ENCODE measurements at places on chromosomes 12 and 14. TPM values are rescaled to one million over a fixed set of nuclear protein-coding genes. Genes with fewer than 3 reads are reported as not detected.
A peak's percentile ranks its signal among the peaks of the same experiment; 100 is the strongest.

DNA sequence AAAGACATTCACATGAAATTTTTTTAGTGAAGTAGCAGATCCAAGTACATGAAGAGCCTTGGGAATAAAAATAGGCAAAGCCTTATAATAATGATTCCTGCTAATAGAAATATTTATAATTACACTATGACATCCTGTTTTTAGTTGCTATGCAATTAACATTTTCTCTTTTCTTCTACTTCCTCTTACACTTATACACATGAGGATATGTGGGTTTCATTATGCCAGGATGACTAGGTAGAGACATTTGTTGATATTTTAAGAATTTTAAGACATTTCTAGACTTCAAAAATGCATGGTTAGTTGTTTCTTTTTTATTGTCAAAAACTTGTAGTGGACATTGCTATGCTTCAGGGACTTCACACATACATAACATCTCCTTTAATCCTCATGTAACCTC is 326.8 kb downstream of the SYT1 start:
- no peak overlapping the region for H3K27ac ChIP-seq
- H3K4me1 ChIP-seq, result no peaks in the 10 kb centered on the region
- no peak overlapping the region for H3K4me3 ChIP-seq
- H3K36me3 ChIP-seq, result no peaks in the 10 kb centered on the region
- no peaks in the 10 kb centered on the region for H3K27me3 ChIP-seq
- DNase-seq, result no peak

DNA sequence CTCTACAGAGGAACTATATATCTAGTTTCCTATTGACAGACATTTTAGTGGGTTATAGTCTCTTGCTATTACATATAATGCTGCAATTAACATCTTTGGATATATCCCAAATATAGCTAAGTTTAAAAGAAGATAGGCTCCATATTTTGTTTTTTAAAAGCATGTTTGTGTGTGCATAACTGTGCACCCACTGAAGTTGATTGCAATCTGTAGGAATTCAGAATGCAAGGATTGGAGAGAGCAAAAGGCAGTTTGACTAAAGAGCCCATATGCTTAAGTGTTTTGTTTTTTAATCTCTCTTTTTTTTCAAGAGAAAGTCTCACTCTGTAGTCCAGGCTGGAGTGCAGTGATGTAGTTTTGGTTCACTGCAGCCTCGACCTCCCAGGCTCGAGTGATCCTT is 9.4 kb upstream of the ABCD4 start:
- no peak for DNase-seq
- H3K27me3 ChIP-seq, result no peaks in the 10 kb centered on the region
- no peak overlapping the region for H3K4me3 ChIP-seq
- H3K27ac ChIP-seq, result no peak overlapping the region
- no peaks in the 10 kb centered on the region for H3K4me1 ChIP-seq

DNA sequence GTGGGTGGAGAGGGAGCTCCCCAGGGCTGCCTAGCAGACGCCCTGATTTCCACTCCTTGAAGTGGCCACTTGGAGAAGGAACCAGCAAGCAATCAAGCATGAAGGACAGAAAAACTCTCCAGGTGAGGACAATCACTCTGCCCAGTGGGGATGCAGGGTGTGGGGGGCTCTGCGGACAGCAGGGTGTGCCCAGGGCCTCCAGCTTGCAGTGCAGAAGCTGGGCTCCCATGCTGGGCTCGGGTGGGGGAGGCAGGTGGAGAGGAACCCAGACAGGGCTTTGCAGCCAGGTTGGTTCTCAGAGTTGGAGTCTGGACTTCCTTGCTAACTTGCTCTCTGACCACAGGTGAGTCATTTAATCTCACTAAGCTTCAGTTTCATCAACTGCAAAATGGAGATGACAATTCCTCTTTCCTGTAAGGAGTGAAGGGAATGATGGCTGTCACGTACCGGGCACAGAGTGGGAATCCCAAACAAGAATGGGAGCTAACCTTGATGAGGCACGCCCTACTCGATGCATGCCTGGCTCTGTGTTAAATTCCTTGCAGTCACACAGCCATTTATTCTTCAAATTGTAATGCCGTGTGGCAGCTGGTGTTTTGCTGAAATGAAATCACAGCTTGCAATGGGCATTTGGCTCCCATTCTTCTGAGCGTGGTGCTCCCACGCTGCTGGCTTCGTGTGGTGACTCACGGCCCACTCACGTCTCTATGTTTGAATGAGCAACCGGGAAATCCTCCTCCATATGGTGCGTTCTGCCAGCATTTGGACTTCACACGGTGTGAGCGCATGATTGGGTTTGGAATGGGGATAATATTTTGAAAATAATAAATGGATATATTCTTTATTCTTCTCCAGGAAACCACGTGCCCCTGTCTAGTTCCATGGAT is 75.2 kb downstream of the PRIMA1 start:
- no peak overlapping the region for H3K4me3 ChIP-seq
- H3K27me3 ChIP-seq, result no peaks in the 10 kb centered on the region
- H3K27ac ChIP-seq, result no peak overlapping the region
- peak; percentile 60 for DNase-seq

DNA sequence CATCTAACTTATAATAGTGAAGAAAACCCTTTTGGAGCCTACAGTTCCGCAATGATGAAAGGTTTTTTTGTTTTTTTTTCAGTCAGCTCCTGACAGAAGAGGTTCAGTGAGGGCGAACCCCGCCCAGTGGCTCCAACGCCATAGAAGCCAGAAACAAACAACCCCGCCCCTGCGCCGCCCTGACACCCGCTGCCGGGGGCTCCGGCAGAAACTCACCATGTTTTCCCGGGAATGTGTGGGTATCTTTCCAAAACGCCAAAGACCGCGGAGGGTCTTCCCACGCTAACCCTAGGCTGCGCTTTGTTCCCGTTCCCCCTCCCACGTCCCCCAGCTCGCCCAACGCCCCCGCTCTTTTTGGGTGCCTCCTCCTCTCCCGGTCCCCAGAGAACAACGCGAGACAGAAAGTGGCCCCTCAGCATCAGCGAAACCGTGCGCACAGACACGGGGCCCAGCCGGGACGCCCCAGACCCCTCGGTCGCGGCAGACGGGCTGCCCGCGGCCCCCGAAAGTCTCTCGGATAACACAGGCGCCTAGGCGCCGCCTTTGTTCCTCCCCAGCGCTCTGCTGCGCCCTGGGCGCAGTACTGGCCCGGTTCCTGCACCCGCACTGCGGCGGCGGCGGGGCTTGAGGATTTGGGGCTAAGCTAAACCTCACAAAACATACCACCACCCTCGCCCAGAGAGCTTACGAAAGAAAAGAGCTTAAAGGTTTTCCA is 522 bp downstream of the TUBA1A start:
- no peaks in the 10 kb centered on the region for H3K4me1 ChIP-seq
- no peaks in the 10 kb centered on the region for H3K36me3 ChIP-seq
- H3K27me3 ChIP-seq, result no peaks in the 10 kb centered on the region
- H3K4me3 ChIP-seq, result peak overlapping the region; percentile 78
- H3K27ac ChIP-seq, result peak overlapping the region; percentile 99

- no peaks in the 10 kb centered on the region for H3K4me1 ChIP-seq
- H3K36me3 ChIP-seq, result no peaks in the 10 kb centered on the region
- DNase-seq, result no peak
- H3K4me3 ChIP-seq, result no peak overlapping the region
- no peaks in the 10 kb centered on the region for H3K27me3 ChIP-seq
Measured at GRCh38 chr12:105343836-105344235, 13.3 kb downstream of the C12orf75 start.

DNA sequence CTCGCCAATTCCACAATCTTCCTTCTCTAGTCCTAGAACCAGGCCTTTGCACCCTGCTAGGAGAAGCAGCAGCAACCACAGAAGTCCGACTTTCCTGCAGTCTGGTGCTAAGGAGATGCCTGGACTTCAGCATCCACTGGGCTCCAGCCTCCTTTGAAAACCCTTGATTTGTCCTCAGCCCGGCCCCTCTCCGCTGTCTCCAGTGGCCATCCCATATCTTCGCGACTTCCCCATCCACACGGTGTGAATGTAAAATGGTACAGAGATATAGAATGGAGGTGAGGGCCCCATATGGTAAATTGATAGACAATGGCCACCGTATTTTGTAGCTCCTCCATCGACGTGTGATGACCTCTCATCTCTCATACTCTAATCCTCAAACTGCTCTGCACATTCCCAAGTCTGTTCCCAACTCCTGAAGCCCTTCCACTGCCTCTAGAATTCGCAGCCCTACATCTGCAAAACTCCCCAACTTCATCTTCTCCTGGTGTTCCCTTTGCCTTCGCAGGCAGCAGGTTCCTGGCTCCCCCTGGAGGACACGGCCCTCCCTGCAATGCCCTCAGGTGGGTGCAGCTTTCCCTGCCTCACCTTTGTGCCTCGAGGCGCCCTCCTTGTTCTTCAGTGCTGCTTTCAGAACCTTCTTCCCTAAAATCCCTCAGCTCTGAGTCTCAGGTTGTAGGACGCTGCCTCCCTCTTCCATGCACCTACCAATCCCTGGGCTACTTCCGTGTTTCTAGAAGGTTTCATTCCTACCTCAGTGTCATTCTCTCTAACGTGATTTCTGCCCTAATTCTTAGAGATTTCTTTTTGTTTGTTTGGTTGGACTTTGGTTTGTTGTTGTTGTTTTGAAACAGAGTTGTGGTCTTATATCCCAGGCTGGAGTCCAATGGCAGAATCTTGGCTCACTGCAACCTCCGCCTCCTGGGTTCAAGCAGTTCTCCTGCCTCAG is 36.7 kb downstream of the TMBIM6 start:
- H3K4me3 ChIP-seq, result no peak overlapping the region
- no peaks in the 10 kb centered on the region for H3K36me3 ChIP-seq
- H3K27me3 ChIP-seq, result no peaks in the 10 kb centered on the region
- H3K27ac ChIP-seq, result no peak overlapping the region
- no peaks in the 10 kb centered on the region for H3K4me1 ChIP-seq

- peaks cover 2% of the 10 kb centered on the region for H3K36me3 ChIP-seq
- H3K27ac ChIP-seq, result no peak overlapping the region
- no peak for DNase-seq
- H3K27me3 ChIP-seq, result no peaks in the 10 kb centered on the region
- peaks cover 39% of the 10 kb centered on the region for H3K4me1 ChIP-seq
Measured at GRCh38 chr14:22978981-22979671, 3.2 kb downstream of the AJUBA start.

DNA sequence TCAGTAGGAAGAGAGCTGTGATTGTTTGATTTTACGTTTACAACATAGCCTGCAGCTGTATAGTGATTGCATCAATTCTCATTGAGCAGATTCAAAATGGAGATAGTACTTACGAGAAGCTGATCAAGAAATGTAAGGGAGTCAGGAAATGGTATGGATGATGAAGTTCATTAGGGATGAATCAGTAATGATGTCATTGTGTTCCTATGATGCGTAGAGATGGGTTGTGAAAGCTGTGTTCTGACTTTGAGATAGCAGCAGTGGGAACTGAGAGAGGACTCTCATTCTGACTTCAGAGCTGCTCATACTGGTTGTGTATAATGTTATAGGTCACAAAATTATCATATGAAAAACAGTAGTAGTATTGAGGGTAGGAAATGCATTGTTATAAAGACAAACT is 44.0 kb downstream of the TTLL5 start:
- no peaks in the 10 kb centered on the region for H3K27me3 ChIP-seq
- H3K36me3 ChIP-seq, result peaks cover 8% of the 10 kb centered on the region
- H3K27ac ChIP-seq, result no peak overlapping the region
- no peak for DNase-seq
- no peaks in the 10 kb centered on the region for H3K4me1 ChIP-seq

DNA sequence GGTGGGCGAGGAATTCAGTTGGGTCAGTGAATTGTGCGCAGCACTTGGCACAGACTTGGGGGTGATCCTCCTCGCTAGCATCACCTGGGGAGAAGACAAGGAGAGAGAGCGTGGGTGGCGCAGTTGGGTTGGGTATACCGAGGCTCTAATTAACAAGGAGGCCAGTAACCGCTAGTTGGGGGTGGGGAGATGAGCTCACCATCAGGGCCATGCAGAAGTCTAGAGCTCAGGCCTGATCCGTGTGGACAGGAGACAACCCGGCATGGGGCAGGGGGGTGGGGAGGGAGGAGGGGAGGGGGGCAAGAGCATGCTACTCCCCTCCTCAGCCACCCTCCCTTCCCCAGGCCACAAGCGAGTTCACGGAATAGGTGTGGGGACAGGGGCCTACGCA is 580 bp downstream of the SALL2 start:
- no peaks in the 10 kb centered on the region for H3K4me1 ChIP-seq
- no peaks in the 10 kb centered on the region for H3K36me3 ChIP-seq
- peak; percentile 80 for DNase-seq

DNA sequence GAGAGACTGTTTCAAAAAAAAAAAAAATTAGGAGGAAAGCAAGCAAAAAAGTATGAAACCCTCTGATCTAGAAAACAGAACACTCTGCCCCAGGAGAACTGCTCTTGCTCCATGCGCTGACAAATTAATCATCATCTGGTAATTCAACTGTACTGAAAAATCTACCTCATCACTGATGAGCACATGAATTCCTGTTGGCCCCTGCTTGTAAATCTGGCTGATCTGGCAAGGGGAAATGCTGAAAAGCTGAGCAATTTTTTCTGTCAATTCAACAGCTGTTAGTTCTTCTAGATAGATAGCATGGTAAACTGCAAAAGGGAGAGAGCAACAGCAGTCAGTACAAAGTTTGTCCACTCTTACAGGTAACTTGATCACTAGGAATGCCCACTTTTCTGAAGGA is 15.2 kb upstream of the CSRNP2 start:
- H3K27ac ChIP-seq, result no peak overlapping the region
- no peak for DNase-seq
- H3K4me3 ChIP-seq, result no peak overlapping the region
- no peaks in the 10 kb centered on the region for H3K27me3 ChIP-seq
- H3K4me1 ChIP-seq, result no peaks in the 10 kb centered on the region

GRCh38 chr12:53062011-53062961 is 12.4 kb downstream of the TNS2 start:
- DNase-seq, result peak; percentile 45
- H3K36me3 ChIP-seq, result peaks cover 15% of the 10 kb centered on the region
- no peak overlapping the region for H3K27ac ChIP-seq
- peaks cover 9% of the 10 kb centered on the region for H3K4me1 ChIP-seq
- no peak overlapping the region for H3K4me3 ChIP-seq

GRCh38 chr12:127928615-127929571 is 338.1 kb upstream of the TMEM132C start:
- H3K27me3 ChIP-seq, result no peaks in the 10 kb centered on the region
- no peak overlapping the region for H3K27ac ChIP-seq
- no peak overlapping the region for H3K4me3 ChIP-seq

GRCh38 chr12:1505576-1505975 is 88.8 kb downstream of the FBXL14 start:
- no peak overlapping the region for H3K27ac ChIP-seq
- H3K36me3 ChIP-seq, result no peaks in the 10 kb centered on the region
- no peaks in the 10 kb centered on the region for H3K4me1 ChIP-seq
- DNase-seq, result no peak
- H3K27me3 ChIP-seq, result no peaks in the 10 kb centered on the region

The ANO4 gene
- 2.9 TPM for total RNA-seq

The OR6J1 gene
- not detected for total RNA-seq

The SRRM4 gene
- 0.06 TPM for total RNA-seq

The NELL2 gene
- total RNA-seq, result 3.3 TPM

The MAP3K9 gene
- total RNA-seq, result 8.3 TPM

The KRT83 gene
- not detected for total RNA-seq

The ABCC9 gene
- 21.3 TPM for total RNA-seq

The SERPINA9 gene
- total RNA-seq, result not detected

The ASCL1 gene
- not detected for total RNA-seq

Measured in kidney (tissue), 22 donors.